ENCODE measurements at places on chromosomes 6 and 20. TPM values are rescaled to one million over a fixed set of nuclear protein-coding genes. Genes with fewer than 3 reads are reported as not detected.

The RSPH9 gene
- total RNA-seq, result 0.16 TPM

The CASS4 gene
- total RNA-seq, result not detected

The UST gene
- total RNA-seq, result 3.3 TPM

The SCGN gene
- total RNA-seq, result 0.30 TPM

The C6orf62 gene
- total RNA-seq, result 67.5 TPM

The RAB32 gene
- total RNA-seq, result 46.0 TPM

The MACROD2 gene
- 0.74 TPM for total RNA-seq

The TGM2 gene
- total RNA-seq, result 496 TPM

The SIRPA gene
- 25.7 TPM for total RNA-seq

The TCF21 gene
- total RNA-seq, result 0.08 TPM

The PSMA7 gene
- total RNA-seq, result 488 TPM

The CAP2 gene
- total RNA-seq, result 15.2 TPM

The SLC12A5 gene
- 15.1 TPM for total RNA-seq

The LPA gene
- total RNA-seq, result 0.02 TPM

The EYS gene
- total RNA-seq, result 0.19 TPM

The SEL1L2 gene
- not detected for total RNA-seq

The FLRT3 gene
- 2.2 TPM for total RNA-seq

The VSX1 gene
- total RNA-seq, result 1.2 TPM

The ZC3H12D gene
- total RNA-seq, result 0.14 TPM

The ASIP gene
- not detected for total RNA-seq

The PRSS16 gene
- total RNA-seq, result 3.4 TPM

The KIFC1 gene
- 47.9 TPM for total RNA-seq

The EPM2A gene
- total RNA-seq, result 3.4 TPM

The GHRH gene
- not detected for total RNA-seq

The FAM83B gene
- 0.09 TPM for total RNA-seq

The CLPSL1 gene
- total RNA-seq, result not detected

The MCM8 gene
- 18.2 TPM for total RNA-seq

The LST1 gene
- not detected for total RNA-seq

The SLC4A11 gene
- total RNA-seq, result 7.5 TPM

The CNBD2 gene
- total RNA-seq, result 6.4 TPM

The GJA10 gene
- not detected for total RNA-seq

The OXT gene
- not detected for total RNA-seq

The PPP1R16B gene
- total RNA-seq, result 0.12 TPM

The MCHR2 gene
- not detected for total RNA-seq

The SLC24A3 gene
- not detected for total RNA-seq

The COL10A1 gene
- total RNA-seq, result not detected

The RCAN2 gene
- total RNA-seq, result not detected
